ENCODE measurements at places on chromosomes 7 and 10.

GRCh38 chr10:18312374-18313139 is 172.3 kb downstream of the CACNB2 start:
- DNase-seq = no peak

- no peak for DNase-seq
Observed at GRCh38 chr7:39075210-39075609, 97.5 kb downstream of the POU6F2 start.

DNA sequence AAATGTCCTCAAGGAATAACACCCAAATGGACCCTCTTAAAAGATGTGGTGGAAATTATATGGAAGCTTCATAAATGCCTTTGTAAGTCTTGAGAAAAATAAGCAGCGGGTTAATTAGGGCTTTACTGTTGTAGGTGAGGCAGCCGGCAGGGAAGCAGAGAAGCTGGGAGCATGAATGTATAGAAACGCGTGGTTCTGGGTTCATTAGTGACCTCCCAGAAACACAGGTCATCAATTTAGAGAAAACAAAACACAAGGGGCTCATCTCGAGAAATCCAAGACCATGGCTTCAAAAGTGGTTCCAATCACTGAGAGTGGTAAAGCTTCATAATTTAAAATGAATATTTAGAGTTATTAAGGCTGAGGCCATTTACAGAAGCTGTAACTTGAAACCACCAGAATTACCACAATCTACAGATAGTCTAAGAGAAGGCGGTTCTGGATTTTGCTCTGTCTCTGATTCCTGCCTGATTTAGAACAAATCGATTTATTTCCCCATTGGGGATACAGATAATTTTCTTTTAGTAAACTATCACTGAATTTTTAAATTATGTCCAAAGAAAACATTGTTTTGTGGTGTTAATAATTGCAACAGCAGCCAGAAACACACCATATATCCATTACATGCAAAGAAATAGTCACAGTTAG is 20.7 kb downstream of the GARIN1A start:
- no peak for DNase-seq

DNA sequence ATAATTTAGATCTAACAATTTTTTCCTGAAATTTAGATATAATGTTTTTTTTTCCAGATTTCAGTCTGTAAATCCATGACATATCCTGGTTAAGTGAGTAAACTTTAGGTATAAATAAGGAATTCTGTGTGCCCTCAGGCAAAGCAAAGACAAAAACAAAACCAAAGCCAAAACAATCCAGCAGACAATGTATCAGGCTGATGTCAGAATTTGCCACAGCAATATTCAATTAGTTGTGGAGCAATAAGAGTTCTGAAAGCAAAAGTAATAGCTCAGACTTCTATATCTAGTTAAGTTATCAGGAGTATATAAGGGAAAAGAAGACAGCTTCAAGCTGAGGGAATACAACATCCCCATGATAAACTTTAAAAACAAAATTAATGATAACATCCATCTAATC is 82.0 kb downstream of the MKX start:
- DNase-seq = no peak

- DNase-seq = no peak
Observed at GRCh38 chr10:70299876-70300275, 16.1 kb upstream of the NPFFR1 start.

DNA sequence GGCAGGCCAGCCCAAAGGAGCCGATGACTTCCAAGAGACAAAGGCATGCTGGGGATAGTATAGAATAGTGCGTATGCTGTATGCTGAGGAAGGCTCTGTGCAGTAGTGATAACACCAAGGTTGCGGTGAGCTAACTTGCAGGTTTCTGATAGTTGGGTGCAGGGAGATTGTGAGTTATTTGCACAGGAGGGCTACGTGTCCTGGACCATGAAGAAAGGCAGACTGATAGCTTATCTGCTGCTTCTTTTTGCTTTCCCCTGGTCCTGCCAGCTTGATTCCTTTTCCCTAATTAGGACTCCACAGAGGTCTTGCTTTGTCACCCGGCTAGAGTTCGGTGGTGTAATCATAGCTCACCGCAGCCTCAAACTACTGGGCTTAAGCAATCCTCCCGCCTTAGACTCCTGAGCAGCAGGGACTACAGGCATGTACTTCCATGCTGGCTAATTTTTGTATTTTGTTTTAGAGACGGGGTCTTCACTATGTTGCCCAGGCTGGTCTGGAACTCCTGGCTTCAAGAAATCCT is 43.9 kb upstream of the ARHGAP12 start:
- DNase-seq = no peak
